ENCODE measurements at places on chromosomes 1 and 21.

DNA sequence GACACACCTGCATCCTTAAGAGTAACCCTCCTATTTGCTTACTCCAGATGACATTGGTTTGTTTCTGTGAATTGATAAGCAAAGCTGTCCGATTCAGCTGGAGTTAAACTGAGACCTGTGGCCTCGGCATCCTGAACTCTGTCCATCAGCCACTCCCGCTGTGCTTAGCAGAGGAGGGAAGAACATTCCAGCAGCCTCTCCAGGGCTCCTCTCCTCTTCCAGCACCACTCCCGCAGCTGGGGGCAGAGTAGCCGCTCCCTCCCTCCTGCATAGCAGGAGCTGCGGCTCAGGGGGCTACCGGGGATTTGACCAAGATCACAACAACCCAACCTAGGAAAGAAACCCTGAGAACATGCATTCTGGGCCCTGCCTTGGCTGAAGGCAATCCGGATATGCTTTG lies 8.8 kb downstream of the LRRC38 start:
- no peak for DNase-seq

DNA sequence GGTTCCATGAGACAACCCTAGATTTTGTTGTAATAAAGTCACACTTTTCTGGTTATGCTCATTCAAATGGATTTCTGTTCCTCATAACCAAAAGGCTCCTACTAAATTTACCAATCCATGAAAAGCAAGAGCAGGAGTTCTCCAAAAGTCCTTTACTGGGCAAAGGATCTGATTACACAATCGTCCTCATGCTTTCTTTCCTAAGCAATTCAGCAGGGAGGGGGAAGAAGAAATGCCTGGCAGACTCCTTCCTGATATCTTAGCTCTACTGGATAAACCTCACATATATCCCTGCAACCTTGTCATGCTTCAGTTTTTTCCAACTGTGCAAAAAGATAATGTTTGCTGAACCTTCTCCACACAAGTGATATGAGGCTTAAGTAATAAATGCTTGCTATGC lies 67.6 kb upstream of the GUCA2B start:
- DNase-seq, result no peak

GRCh38 chr21:45532826-45533360 lies 9.3 kb downstream of the SLC19A1 start:
- no peak for DNase-seq

DNA sequence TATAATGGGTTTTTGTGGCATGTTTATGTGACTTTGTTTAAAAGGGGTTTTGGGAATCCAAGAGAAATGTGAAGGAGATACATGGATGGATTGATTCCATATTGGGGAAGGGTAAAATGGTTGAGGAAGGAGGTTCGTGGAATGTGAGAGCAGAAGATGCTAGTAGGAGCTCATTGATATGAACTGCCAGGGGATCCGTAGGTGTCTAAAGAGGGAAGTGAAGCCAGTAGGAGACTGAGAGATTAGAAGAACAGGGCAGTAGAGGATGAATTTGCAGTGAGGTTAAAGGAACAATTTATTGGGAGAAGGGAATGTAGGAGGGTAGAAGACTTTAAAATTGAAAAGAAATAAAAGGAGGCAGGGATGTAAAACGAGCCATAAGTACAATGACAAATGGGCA lies 252.6 kb downstream of the GPR52 start:
- no peak for DNase-seq

DNA sequence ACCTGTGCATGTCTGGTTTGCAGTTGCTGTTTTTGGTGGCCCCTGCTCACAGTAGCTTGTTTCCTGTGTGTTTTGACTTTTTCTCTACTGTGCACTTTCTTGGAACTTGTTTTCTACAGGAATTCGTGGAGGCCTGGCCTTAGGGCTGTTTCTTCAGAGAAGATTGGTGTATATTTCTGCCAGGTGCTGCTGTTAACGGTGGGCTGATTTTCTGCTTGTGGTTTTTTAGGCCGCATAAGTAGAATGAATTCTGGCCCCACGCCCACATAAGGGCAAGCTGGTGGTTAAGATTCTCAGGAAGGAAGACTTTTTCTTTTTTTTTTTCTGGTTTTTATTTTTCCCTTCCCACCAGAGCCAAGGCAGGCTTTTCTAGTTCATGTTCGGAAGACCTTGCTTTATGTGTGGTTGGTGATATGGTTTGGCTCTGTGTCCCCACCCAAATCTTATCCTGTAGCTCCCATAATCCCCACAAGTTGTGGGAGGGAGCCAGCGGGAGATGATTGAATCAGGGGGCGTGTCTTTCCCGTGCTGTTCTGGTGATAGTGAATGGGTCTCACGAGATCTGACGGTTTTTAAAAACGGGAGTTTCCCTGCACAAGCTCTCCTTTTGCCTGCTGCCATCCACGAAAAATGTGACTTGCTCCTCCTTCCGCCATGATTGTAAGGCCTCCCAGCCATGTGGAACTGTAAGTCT lies 71.5 kb upstream of the DISP3 start:
- DNase-seq, result no peak

DNA sequence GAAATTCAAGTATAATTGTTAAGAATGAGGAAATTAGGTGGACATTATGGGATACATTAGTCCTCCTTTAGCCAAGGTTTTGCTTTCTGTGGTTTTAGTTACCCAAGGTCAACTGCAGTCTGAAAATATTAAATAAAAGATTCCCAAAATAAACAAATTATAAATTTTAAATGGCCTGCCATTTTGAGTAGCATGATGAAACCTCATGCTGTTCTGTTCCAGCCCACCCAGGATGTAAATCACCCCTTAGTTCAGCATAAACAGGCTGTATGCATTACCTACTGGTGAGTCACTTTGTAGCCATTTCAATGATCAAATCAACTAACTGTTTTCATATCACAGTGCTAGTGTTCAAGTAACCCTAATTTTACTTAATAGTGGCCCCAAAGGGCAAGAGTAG lies 132.5 kb upstream of the LYPLAL1 start:
- peak; percentile 74 for DNase-seq

GRCh38 chr1:212690816-212691403 lies 8.7 kb downstream of the BATF3 start:
- no peak for DNase-seq

DNA sequence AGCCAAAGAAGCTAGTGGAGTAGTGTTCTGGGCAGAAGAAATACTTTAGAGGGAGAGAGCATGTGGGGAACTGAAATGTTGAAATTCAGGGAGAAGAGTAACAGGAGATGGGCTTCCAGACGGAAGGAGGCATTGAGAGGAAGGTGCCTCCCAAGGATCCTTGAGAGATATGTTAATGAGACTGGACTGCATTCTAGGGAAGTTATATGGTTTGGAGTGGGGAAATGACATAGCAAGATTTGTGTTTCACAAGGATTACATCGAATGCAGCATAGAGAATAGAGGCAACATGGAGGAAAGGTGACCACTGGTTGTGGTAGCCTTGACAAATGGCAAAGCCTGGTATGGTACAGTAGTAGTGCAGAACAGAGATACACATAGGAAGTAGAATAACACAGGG lies 160.5 kb upstream of the HMCN1 start:
- no peak for DNase-seq

GRCh38 chr21:25870084-25870483 lies 135.3 kb downstream of the GABPA start:
- DNase-seq, result no peak

DNA sequence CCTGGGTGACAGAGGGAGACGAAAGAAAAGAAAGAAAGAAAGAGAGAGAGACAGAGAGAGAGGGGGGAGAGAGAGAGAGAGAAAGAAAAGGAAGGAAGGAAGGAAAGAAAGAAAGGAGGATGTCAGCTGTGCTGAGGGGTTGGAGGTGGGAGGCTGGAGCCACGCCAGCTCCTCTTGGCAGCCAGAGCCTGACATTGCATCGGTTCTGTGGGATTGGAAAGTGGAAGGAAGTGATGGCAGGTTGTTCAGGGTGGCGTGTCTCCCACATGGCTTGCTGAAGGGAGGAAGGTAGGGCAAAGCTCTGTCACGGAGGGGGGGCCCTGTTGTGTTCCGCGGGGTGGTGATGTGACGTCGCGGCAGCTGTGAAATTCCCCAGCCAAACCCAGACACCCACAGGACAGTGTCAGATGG lies 30.7 kb downstream of the EIF2D start:
- no peak for DNase-seq

Data from skeletal muscle cell (primary cell).